ENCODE measurements at places on chromosomes 2 and 18.

DNA sequence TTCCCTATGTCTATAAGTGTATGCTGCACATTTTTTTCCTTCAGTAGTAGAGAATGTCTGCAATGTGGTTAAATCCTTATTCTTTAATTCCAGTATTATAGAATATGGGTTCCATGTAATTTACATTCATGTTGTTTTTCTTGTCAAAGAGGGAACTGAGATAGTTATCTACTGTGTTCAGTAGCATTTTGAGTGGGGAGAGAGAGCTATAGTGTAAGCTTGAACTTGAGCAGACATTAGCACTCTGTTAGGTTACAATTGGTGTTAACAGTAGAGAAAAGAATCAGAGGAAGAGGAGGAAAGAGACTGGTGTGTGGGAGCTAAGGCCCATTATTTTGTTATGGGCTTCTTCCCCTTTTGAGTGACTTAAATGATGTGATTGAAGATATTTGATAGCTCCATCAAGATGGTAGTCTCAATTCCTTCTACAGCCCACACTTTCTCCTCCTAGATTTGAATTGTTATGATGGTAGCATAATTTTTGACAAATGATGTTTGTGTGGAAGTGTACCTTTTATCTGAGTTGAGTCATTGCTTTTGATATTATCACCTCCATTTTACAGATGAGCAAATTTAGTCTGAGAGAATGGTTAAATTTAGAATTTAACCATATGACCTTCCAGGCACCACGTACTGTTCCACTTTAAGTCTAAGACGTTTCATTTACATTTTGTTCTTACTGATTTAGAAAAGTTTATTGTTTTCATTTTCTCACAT, 71.3 kb downstream of the FMNL2 start:
- no peak for DNase-seq

- no peak for DNase-seq
Observed at GRCh38 chr18:35185771-35186170, 55.1 kb upstream of the ZNF397 start.

- no peak for DNase-seq
Observed at GRCh38 chr2:215780907-215781685, 232.3 kb downstream of the MREG start.

DNA sequence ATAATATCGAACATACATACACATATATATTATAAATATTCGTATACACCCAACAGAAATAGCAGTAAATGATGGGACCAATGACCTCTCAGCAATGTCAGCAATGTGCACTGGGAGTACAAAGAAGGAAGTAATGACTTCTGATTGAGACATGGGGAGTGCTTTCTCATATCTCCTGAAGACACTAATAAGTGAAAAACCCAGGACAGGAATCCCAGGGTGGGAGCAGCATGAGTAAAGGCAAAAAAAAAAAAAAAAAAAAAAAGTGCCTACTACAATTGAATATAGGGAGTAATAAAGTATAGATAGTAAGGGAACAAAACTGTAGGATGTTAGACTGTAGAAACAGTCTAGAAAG, 491.3 kb downstream of the IRS1 start:
- DNase-seq: no peak

DNA sequence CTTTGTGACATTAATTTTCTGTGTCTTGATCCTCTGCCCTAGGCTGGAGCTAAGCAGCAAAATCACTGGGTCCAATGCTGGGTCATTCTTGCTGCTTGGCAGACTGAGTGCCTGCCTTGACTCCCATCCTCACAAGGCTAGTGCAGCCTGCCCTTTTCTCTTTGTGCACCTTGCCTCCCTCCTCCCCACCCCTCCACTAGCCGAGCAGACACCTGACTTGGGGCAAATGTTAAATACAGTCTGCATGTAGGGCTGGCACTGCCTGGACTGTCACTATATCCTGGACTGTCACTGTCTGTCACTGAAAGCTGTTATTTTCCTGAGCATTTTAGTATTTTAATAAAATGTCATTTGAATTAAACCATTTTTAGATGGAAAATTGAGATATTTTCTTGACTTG, 33.4 kb downstream of the MAPRE2 start:
- no peak for DNase-seq

DNA sequence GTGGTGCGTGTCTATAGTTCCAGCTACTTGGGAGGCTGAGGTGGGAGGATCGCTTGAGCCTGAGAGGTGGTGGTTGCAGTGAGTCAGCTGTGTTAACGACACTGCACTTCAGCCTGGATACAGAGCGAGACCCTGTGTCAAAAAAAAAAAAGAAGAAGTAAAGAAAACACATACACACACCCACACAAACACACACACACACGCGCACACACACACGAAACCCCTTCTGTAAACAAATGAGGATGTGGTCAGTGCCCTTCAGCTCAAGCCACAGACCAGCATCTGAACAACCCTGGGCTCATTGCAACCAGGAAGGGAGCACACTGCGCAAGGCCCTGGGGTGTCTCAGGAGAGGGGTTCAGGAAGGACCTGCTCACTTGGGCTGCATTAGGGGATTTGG, 47.9 kb upstream of the KCNF1 start:
- no peak for DNase-seq

- no peak for DNase-seq
Observed at GRCh38 chr18:36650906-36651305, 177.9 kb downstream of the TPGS2 start.

DNA sequence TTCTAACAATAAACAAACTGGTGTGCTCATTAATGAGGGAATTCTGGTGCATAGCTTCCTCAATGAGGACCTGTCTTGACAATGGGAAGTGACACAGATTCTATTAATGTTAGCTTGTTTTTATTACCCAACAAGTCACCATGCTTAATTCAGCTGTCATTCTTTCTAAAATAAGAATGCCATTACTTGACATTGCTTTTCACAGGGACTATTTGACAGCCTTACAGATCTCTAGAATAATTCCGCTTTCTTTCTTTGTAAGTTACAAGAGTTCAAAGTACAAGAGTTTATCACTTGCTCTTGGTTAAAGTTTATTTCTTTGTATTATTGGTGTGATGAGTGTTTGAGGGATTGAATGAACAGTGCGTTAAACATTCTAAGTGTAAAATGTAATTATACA, 127.0 kb upstream of the COL5A2 start:
- no peak for DNase-seq

- DNase-seq: no peak
Observed at GRCh38 chr2:238693337-238694093, 154.4 kb upstream of the TWIST2 start.
